ENCODE measurements at places on chromosomes 11 and 22.

DNA sequence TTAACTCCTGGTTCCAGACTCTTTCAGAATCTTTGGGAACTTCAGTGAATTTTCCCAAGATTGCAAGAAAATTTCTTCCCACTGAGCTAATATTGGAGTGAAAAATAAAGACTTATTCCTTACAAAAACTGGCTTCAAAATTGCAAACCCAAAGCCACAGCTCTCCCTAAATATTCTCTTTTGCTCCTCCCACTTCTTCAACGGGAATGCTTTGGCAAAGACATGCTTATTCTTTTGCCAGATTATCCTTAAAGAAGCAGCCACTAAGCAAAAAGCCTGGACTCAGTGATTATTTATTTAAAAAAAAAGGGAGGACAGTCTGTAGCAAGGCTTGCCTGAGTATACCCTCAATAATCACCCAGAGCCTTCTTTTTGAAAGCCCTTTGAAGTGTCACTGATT is 902.4 kb upstream of the CCDC90B start:
- no peak for DNase-seq

GRCh38 chr11:18223591-18224387 is 12.8 kb downstream of the SAA4 start:
- DNase-seq = no peak

DNA sequence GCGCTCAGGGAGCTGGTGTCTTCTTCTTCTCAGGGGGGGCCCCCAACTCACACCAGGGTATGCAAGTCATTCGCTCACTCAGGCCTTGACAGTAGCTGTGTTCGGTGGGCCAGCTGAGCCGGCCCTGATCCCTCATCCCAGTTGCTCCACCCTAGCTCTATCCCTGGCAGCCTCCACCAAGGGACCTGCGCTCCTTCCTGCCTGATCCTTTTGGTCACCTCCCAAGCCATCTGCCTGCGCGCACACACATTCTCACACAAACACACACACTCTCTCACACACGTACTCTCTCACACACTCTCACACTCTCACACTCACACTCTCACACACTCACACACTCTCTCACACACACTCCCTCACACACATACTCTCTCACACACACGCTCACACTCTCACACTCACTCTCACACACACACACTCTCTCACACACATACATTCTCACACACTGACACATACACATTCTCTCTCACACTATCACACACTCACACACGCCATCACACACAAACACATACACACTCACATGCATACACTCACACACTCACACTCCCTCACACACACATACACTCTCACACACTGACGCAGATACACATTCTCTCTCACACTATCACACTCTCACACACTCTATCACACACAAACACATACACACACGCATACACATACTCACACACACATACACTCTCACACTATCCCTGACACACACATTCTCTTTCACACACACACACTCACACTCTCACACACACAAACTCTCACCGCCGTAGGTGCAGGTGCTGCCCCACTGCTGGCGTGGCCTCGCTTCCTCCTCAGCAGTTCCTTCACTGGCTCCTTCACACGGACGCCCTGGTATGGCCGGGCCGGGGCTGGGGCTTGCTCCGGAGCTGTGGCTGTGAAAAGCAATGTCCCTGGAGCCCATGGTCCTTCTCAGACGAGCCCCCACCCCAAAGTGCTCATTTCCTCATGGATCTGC is 20.8 kb downstream of the POU2AF1 start:
- DNase-seq = no peak

- no peak for DNase-seq
These were observed 94.3 kb downstream of the ETS1 start for GRCh38 chr11:128492903-128493569.

GRCh38 chr22:43183496-43184277 is 3.2 kb downstream of the TTLL12 start:
- DNase-seq = no peak

DNA sequence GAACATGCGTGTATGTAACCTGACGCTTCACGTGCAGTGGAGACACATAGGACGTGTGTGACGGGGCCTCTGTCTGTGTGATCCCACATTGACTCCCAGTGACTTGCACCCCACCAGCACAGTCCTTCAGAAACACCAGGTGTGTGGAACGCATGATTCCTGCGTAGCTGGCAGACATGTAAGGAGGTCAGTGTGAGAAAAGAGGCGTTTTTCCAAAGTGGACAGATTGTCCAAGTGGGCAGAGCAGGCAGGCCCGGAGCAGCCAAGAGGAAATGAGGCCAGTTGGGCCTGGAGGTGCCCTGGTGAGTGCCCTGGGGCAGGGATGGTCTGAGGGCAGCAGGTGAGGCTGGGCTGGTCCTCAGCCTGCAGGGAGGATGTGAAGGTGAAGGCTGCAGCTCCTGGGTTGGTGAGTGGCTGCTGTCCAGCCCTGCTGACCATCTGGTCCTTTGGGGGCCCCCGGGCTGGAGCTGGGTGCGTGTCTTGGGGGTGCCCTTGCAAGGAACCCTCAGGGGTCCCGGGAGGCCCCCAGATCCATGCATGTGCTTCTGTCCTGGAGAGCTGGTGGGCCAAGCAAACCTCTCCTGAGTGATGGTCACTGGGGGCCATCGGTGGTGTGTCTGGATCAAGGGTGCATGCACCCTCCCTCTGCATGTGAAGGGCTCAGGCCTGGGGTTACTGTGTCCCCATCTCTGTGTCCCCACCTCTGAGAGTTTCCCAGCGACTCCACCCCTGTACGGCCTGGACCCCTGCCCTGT is 26.6 kb downstream of the SHANK3 start:
- no peak for DNase-seq

DNA sequence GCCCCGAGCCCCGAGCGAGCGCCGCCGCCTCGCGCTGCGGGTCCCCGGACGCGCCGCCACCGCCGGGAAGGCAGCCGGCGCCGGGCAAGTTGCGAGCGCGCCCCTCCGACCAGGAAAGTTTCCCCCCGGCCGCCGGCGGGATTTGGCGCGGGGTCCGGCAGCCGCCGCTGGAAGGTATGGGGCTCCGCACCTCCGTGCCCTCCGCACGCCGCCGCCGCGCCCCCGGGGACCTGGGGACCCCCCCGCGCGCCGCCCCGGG is 281 bp downstream of the TSPAN18 start:
- DNase-seq = no peak

DNA sequence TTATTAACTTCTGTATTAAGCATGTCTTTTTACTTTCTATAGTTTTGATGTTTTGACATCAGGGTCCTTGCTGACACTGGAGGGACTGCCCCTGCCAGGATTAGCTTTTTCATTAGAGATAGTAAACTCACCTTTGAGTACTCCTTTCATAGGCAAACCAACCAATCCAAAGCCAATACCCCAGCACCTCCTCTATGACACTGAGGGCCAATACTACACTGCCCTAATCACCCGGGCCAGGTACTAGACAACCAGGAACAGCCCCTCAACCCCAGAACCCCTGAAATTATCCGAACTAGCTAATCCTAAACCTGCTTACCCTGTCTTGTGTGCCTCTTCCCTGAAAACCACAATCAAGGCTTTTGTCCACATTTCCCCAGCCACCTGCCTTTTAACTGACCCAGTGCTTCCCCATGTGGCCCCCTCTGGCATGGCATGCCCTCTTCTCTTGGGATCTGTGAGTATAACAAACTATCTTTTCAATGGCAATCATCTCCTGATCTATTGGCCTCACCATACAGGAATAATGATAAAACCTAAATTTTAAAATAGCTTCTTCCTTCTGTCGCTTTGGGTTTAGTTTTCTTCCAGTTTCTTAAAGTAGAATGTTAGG is 31.2 kb downstream of the RAB6A start:
- no peak for DNase-seq

Data from BJ (cell line).